Mammary epithelial cell (primary cell): ENCODE measurements at places on chromosomes 13 and 19.

GRCh38 chr13:113539822-113540221, 44.7 kb upstream of the TFDP1 start:
- DNase-seq = no peak

- DNase-seq = peak; percentile 24
These were observed 11.3 kb upstream of the POU2F2 start for GRCh38 chr19:42143341-42144234.

DNA sequence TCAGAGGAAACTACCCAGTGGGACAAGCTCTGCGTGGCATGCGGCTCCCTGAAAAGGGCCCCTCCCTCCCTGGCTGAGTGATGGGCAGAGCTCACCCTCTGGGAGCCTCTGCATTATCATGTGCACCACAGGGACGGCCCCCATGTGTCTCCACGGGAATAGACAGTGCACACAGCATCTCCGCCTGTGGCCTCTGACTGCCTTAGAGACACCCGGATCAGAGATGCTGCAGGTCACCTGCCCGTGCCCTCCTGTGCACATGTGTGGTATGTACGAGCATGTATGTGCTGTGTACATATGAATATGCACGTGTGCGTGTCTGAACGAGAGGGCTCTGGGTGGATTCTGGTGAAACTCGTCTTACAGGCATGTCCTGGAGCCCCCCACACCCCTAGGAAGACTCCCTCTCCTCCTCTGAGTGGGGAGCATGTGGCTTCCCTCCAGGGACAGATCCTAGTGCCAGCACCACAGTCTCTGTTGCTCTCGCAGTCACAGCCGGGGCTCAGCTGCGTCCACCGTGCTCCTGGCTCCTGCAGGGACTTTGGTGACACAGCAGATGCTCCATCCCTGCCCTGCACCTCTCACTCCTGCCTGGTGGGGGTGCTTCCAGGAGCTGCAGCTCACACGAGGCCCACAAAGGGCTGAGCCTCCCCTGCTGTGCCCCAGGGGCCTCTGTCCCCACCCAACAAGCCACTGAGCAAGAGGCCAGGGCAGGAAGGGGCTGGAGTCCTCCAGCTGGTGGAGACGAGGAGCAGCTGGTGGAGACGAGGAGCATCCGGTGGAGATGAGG, 19.6 kb downstream of the C13orf46 start:
- no peak for DNase-seq

DNA sequence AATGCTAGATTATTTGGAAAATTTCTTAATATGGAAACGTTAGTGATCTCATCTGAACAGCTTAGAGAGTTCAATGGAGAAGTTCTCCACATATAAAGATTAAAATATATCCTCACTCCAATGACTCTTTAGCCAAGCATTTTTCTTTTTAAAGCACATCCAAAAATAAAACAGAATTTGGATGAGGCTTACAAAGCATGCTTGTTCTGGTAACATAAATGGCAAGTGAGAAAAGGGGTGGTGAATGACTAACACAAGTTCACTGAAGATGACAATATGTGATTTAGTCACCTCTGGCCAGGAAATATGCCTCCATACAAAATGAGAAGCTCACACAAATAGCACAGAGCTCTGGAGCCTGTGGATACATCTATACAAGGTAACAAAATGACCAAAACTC, 253.0 kb downstream of the PCDH20 start:
- DNase-seq = no peak

DNA sequence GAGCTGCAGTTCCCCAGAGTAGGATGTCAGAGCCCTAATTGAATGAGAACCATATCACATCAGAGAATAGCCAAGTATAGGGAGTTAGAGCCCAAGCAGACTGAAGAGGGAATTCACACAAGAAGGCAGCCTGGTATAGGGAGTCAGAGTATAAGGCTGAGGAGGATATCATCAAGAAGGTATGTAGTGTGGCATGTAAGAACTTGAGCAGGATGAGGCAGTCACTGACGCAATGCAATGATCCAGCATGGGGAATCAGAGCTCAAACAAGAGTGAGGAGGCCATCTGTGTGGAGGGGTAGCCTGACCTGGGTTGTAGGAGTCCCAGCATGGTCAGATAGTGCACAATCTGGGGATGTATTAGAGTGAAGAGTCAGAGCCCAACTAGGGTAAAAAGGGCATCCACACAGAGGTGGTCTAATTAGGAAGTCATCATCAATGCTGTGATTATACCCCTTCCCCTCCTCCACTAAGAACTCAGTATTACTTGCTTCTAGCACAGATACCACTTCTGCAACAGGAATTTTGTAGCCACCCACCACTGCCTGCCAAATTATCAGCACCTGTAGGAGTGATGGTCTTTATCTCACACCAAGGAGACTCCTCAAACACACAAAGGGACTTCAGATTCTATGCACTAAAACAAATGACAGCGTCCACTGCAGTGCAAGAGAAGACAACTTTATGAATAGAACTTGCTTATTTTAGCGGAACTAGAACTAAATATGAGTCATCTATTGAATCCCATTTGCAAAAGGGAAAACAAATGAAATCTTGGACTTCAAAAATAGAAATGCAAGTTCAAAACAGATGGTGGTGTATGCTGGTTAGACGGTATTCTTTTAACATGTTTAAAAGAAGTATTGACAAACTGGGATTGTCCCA, 107.2 kb downstream of the FNDC3A start:
- peak; percentile 95 for DNase-seq

DNA sequence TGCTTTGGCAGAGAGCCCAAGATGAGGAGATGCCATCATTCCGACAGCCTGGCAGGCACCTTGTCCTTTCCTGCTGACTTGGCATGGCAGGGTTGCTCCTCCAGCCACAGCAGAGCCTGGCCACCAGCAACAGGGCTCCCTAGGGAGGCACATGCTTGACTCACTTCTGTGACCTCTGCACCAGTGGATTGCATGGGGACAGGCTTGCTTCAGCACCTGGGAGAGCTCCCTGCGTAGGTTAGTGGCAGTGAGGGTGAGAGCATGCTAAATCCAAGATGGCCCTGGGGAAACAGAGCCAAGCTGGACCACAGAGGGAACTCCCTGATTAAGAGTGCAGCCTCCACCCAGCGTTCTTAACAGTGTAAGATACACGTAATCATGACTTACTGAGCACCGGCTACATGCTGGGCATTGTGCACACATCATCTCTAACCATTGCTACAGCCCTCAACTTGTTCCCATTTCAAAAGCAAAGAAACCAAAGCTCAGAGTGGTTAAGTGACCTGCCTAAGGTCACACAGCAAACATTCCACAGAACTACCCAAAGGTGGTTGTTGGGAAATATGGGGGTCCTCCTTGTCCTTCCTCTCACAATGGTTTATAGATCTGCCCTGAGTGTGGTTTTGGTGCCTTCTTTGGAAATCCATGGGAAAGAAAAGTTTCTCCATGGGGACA, 116.6 kb upstream of the UQCRFS1 start:
- no peak for DNase-seq

GRCh38 chr13:27057817-27058216, 113.8 kb downstream of the USP12 start:
- DNase-seq = no peak

GRCh38 chr13:112772929-112773328, 83.1 kb downstream of the ATP11A start:
- DNase-seq = no peak

- DNase-seq = peak; percentile 50
These were observed 68.1 kb downstream of the UFM1 start for GRCh38 chr13:38417727-38418126.
